ENCODE measurements at places on chromosomes 11 and 22.

DNA sequence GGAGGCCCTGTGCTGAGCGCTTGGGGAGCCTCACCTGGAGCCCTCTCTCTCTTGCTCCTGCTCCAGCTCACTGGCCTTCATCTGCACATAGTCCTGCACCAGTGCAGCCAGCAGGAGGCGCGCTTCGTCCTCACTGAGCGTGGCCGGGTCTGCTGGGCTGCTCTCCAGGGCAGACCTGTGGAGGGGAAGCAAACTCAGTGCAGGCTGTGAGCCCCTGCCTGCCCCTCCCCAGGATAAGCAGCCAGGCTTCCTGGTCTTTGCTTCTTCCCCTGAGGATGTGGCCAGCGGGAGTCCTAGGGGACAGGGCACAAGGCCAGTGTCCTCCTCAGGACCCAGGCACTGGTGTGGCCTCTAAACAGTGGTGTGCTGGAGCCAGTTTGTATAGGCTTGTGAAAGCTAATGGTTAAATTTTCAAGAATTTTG is 2.2 kb downstream of the CALCA start:
- no peak for DNase-seq

GRCh38 chr11:5362017-5362625 is 10.8 kb downstream of the OR51B6 start:
- DNase-seq, result no peak

- DNase-seq, result no peak
Measured at GRCh38 chr11:122139595-122139866, 23.5 kb upstream of the BLID start.

GRCh38 chr11:69000831-69001242 is 12.2 kb downstream of the MRGPRF start:
- DNase-seq, result no peak

Measured in D721Med (cell line).